ENCODE measurements at places on chromosomes 13 and 19.

DNA sequence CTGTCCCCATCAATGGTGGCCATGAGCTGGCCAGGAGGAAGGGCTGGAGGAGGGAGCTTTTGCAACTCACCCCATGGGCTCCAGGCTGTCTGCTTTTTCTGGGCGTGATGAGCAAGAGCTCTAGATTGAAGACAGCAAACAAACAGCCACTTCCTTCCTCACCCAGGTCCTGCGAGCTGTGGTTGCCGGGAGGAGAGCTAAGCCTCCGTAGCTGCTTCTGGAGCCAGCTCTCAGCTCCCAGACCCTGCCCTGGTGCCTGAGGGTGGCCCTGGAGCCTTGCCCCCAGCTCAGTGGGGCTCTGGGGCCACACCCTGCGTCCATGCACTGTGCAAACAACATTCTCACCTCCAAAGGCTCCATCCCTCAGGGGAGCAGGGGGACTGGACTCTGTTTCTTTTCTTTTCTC is 6.2 kb downstream of the MYO1F start:
- DNase-seq: no peak

DNA sequence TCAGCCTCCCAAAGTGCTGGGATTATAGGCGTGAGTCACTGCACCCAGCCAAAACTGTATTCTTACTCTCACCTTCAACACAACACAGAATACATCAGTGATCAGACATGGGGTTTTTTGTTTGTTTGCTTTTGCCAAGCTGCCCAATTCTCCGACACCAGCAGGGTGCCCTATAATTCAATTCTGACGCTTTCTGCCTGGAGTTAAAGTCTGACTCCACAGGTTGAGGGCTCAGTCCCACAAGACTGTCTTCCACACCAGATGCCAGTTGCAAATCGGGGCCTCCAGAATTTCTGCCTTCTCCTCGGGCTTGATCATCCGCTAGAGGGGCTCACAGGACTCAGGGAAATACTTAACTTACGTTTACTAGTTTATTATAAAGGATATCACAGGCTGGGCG is 22.1 kb downstream of the FBN3 start:
- DNase-seq: no peak

DNA sequence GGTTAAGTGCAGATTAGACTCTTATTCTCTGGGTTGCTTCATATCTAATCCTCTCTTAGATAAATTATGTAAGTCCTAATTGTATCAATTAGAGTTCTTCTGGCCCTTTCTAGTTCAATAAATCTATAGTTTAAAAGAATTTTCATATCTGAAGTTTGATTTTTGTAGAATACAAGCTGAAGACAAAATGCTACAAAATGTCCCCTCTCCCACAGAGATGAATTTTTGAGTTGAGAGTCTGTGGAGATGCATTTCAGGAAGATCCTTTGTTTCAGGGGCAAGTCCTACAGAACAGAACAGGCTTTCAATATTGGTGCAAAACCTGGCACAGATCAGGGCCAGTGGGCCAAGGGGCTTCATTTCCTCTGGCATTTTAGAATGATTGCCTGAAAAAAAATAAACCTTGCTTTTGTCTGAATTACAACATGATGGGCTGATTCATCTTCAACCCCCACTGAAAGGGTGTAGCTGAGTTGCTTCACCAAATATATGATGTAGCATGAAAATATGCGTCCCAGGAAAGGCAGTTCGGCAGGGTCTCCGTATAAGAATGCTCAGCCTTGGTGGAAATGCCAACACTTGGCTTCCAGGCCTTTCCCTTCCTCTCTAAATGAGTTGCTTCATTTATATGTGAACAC is 6.4 kb upstream of the IPO5 start:
- peak; percentile 68 for DNase-seq

DNA sequence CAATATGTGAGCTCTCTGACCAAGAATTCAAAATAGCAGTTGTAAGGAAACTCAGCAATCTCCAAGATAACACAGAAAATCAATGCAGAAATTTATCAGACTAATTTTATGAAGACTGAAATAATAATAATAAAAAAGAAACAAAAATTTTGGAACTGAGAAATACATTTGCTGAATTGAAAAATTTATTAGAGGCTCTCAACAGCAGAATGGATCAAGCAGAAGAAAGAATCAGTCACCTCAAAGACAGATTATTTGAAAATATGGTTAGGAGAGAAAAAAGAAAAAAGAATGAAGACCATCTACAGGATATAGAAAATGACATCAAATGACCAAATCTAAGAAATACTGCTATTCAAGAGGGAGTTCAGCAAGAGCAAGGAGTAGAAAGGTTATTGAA is 75.6 kb downstream of the RFC3 start:
- no peak for DNase-seq

DNA sequence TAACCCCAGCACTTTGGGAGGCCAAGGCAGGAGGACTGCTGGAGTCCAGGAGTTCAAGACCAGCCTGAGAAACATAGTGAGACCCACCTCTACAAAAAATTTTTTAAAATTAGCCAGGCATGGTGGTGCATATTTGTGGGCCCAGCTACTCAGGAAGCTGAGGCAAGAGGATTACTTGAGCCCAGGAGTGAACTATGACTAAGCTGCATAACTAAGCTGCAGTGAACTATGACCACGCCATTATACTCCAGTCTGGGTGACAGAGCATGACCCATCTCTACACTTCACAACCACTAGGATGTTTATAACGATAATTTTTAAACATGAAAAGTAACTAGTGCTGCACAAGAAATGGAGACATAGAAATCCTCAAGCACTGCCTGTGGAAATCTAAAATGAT is 352.7 kb upstream of the SGCG start:
- no peak for DNase-seq

DNA sequence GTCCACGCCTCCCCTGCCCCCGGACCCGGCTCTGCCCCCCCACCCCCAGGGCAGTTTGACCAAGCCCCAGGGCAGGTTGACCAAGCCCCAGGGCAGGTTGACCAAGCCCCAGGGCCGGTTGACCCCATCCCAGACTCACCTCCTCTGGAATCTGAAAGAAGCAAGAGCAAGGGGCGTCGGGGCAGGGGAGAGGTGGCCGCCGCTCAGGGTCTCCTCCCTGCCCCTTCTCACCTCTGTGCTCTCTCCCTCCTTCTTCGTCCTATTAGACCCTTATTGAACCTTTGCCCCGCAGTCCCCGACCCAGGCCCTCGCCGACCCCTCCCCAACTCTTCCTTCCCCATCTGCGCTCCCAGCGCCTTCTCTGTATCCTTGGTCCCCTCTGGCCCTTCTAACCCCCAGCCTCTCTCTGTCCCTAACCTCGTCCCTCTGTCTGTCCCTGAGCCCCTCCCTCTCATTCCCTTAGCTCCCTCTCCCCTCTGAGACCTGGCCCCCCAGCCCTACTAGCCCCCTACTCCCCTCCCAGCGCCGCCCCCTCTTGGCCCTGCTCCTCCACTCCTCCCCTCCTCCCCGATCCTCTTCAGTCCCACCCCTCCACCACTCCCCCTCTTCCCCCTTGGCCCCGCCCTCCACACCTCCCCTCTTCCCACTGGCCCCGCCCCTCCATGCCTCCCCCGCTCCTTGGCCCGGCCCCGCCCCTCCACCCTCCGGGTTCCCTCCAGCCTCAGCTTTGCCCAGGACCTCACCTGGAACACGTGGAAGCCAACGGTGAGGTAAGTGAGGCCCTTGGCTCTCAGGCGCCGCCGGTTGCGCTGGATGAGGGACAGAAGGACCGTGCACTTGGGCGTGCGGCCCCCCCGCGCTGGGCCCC is 7.6 kb downstream of the CAPN12 start:
- no peak for DNase-seq

DNA sequence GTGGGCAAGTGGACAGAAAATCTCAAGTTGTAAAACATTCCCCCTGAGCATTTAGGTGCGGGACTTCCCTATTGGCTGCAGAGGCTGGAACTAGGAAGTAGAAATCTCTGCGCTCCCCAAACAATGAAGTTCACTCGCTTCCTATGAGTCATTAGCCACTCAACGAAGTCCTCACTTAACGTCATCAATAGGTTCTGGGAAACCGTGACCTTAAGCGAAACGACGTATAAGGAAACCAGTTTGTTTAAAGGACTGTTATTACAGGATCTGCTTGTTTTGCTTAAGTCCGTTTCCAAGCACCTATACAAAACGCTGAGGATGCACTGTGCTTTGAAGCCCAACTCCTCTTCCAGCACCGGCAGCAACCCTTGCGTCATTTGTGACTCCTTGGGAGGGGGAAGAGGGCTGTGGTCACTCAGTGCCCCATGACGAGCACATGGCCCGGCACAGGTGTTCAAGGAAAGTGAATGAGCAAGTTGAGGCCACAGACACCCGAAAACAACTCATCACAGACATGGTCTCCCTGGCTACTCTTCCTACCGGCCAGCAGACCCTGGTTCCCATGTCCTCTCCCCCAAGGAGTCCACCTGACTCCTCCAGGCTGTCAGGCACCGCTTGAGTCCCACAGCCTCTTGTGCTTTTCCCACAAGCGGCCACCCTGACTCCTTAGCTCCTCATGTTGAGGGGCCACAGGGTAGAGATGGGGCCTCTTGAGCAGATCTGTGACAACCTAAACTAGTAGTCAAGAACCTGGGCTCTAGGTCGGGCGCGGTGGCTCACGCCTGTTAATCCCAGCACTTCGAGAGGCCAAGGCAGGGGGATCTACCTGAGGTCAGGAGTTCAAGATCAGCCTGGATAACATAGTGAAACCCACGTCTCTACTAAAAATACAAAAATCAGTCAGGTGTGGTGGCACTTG is 4.8 kb downstream of the RPS16 start:
- no peak for DNase-seq

GRCh38 chr13:99666146-99666805 is 165.0 kb downstream of the TM9SF2 start:
- no peak for DNase-seq

DNA sequence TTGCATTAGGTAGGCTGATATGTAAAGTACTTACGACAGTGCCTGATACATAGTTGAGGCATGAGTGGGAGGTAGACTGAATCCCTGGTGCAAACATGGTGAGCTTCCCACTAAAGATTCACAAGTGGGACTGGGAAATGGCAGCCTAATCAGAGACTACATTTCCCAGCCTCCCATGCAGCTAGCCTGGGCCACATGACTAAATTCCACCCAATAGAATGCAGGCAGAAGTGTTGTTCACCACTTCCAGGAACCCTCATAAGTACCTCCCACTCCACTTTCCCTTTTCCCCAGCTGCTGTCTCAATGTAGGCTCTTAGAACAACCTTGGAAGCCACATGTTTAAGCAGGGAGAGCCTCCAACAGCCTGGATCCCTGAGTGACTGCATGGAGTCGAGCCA is 104.9 kb downstream of the CACNA1A start:
- no peak for DNase-seq

DNA sequence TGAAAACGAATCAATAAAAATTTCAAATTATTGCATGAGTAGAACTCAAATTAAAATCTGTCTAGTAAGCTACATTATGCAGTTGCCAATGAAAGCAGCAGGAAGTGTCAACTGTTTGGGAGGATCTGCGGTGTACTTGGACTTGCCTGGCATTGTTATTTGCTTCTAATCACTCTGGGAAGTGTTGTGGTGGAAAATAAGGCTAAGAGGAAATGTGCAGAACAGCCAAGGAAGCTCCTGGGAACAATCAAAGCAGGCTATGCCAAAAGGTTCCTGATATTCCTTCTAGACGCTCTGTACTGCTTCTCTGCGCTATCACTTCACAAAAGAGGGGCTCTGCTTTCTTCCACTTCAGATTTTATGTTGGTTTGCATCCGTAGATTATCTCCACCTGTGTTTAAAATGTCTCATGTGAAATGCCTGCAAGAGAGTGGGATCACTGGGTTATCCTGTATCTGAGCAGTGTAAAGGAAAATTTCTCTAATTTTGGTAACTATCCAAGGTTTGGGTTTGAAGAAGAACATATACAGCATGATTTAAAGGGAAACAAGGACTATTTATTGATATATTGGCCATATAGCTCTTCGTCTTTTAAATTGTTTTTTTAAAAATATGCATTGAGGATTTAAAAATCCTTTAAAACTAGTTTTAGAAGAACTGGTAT is 182.7 kb upstream of the CSNK1A1L start:
- DNase-seq: no peak

All from HS-27A (cell line).